ENCODE measurements at places on chromosomes 1 and 21. TPM values are rescaled to one million over a fixed set of nuclear protein-coding genes. Genes with fewer than 3 reads are reported as not detected.
A peak's percentile ranks its signal among the peaks of the same experiment; 100 is the strongest.

DNA sequence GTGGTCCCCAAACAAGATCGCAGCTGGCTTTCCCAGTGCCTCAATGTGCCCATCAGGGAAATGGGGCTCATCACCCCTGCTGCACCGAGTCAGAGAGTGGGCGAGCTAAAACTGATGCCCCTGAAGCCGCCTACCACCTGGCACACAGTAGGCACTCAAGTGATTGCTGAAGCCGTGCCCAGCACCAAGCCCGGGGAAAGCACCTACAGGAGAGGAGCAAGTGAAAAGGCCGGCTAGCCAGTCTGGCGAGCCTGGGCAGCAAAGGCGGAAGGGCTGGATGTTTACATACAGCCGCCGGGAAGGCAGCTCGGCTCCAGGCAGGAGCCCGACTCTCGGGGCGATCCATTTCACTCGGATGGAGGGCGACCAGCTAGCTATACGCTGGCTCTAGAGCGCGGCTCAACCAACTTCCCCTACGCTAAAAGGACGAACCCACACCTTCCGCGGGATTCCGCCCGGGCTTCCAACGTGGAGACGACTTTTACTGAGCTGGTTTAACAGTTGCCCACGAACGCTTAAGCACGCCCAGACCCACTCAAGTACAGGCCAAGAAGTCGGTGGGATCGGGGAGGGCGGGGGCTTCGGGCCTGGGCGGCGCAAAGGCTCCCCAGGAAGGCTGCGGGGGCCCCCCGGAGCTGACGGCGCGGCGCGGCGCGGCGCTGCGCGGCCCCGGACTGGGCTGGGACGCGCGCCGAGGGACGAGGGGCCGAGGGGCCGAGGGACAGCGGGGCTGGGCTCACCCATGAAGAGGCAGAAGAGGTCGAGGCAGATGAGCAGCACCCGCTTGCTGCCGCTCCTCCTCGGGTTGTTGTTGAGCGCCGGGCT is 1.0 kb downstream of the PLPP3 start:
- DNase-seq, result peak; percentile 46

Gene RWDD3
- total RNA-seq, result 19.4 TPM

- DNase-seq, result no peak
These were observed 3.0 kb upstream of the TMEM82 start for GRCh38 chr1:15739259-15739658.

GRCh38 chr1:176701151-176701866 is 238.3 kb downstream of the PAPPA2 start:
- DNase-seq, result no peak

All from left ventricle myocardium inferior (tissue), 1 donor.